ENCODE measurements at places on chromosomes 13 and 19.

GRCh38 chr13:39266426-39266825 is 228.2 kb downstream of the NHLRC3 start:
- DNase-seq = no peak

DNA sequence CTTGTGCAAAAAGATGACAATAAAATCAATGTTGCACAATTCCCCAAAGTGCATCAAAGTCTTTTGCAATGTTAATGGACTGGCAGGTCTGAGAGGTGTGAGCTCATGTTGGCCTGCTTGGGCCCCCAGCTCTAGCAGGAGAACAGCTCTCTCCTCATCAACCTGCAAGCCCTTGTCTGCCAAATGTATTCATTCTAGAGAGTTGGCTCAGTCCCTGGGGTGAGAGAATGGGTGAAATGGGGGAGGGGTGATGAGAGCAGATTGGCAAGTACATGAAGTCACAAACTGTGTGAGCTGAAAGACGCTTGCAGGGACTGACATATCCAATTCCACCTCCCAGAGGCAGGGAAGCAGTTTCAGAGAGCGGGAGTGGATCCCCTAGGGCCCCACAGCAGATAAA is 465.1 kb upstream of the ZNF507 start:
- no peak for DNase-seq

DNA sequence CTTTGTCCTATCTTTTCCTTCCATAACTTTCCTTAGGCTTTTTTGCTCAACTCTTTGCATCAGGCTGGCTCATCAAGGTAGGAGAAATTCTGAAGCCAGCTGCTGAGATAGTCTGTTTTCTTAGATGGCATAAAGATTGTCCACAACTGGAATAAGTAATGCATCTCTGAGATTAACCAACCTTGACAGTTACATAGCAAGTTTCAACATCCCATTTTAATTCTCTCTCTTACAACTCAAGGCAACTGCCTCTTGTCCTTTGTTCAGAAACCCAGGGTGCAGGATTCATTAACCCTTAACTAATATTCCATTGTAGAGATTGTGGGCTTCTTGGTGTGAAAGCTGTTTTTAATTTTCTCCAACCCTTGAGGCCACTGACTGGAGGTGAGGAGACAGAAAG is 239.2 kb downstream of the LACC1 start:
- DNase-seq = no peak

- no peak for DNase-seq
Observed at GRCh38 chr13:21218351-21219035, 42.0 kb downstream of the MRPL57 start.

DNA sequence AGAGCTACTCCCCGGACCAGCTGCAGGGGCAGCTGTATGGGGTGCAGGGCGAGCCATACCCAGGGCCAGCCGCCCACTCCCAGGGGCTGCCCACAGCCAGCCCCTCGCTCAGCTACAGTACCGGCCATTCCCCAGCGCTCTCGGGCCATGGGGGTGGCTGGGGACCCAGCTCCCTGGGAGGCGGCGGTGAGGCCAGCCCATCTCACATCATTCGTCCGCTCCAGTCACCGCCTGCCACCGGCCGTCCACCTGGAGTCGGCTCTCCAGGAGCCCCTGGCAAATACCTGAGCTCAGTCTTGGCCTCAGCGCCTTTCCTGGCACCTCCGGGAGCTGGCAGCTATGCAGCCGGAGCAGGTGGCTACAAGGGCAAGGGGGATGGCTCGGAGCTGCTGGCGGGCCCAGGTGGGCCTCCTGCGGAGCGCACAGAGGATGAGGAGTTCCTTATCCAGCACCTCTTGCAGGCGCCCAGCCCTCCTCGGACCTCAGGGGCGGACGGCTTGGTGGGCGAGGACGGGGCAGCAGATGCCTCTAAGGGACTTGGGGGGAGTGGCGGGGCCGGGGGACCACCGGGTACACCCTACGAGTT is 4.9 kb downstream of the PRR12 start:
- no peak for DNase-seq

DNA sequence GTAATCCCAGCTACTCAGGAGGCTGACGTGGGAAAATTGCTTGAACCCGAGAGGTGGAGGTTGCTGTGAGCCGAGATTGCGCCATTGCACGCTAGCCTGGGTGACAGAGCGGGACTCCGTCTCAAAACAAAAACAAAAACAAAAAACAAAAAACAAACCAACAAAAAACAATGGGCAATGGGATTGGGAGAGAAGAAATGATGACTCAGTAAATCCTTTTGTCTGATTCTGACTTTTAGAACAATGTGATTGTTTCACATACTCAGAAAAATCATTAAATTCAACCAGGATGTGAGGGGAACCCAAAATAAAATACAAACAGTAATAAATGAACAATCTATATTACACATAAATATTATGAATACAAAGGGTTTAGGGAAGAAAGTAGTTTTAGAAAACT is 5.1 kb downstream of the ZNF565 start:
- DNase-seq = no peak

GRCh38 chr19:12954612-12954962 is 2.4 kb downstream of the GADD45GIP1 start:
- DNase-seq = no peak

GRCh38 chr13:99963816-99964339 is 7.7 kb downstream of the ZIC5 start:
- no peak for DNase-seq

- DNase-seq = no peak
Observed at GRCh38 chr13:99972190-99972731, 694 bp upstream of the ZIC5 start.

GRCh38 chr13:51644654-51645053 is 60.4 kb downstream of the WDFY2 start:
- no peak for DNase-seq

DNA sequence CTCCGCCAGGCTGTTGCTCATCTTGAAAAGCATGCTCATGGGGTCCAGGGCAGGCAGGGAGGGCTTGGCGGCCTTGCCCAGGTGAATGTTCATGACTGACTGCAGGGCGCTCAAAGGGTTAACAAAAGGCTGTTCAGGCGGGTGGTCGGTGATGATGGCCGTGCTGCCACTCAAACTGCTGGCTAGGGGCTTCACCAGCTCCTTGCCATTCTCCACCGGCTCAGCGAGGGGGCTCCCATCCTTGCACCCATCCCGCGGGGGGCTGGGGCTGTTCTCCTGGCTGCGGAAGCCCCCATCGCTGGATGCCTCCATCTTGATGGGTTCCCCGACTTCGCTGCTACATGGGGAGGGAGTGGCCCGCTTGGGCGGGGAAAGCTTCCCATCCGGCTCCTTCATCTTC is 71.7 kb downstream of the TSHZ3 start:
- DNase-seq = no peak

DNA sequence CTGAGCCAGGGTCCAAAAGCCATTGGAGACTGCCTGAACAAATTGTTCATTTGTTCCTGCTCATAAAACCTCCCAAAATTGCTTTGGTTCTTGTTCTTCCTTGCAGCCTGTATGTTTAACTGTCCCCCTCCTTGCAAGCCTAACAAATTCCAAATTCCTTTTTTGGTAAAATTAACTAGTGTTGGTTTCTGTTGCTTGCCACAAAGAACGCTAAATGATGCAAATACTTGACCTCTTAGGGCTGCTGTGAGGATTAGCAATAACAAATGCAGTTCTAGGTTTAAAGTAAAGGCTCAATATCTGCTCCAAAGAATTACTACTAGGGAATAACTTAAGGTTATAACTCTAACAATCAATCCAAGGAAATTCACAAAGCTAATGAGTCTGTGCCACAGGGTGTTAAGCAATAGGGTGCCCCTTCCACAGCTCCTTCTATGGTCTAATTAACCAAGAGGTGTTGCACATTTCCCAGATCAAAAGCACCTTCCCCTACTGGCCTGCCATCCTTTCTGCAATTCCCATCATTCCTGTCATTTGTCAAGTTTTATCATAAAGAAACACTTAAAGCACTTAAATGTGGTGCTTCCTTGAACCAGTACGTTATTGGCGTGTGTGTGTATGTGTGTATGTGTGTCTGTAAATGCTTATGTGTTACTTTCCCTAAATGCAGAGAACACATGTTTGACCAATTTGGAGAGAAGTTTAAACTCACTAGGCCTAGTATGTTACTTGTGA is 110.2 kb downstream of the RAP2A start:
- DNase-seq = no peak

- DNase-seq = no peak
Observed at GRCh38 chr13:103031332-103031873, 34.8 kb downstream of the SLC10A2 start.

GRCh38 chr19:5563935-5564612 is 3.7 kb downstream of the TINCR start:
- DNase-seq = no peak

GRCh38 chr13:77040835-77041234 is 13.9 kb upstream of the FBXL3 start:
- DNase-seq = no peak

- no peak for DNase-seq
Observed at GRCh38 chr13:49833402-49833801, 40.9 kb upstream of the KPNA3 start.

DNA sequence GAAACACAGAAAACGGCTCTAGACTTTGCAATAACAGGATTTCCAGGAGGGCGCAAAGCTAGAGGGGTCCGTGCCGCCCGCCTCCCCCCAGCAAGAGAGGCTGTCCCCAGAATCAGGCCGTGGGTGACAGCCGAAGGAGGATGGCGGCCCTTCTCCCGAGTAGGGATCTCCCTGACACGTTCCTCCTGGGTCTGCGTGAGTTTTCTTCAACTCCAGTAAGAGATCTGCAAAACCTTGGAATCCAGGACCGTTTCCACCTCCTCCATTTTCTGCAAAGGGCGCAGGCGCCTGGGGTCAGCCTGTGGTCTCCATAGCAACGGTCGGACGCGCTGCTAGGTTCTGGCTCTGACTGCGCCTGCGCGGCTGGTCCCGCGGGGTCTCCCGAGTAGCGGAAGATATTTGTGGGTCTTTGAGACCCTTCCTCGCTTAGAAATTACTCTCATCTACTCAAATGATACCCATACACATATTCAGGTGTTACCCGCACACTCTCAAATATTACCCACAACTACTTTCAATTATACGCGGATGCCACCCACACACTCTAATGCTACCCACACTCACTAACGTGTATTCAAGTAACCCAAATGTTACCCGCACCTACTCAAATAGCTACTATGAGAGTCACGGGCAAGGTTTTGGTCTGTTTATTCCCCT is 2.1 kb downstream of the PNMA8C start:
- peak; percentile 86 for DNase-seq

DNA sequence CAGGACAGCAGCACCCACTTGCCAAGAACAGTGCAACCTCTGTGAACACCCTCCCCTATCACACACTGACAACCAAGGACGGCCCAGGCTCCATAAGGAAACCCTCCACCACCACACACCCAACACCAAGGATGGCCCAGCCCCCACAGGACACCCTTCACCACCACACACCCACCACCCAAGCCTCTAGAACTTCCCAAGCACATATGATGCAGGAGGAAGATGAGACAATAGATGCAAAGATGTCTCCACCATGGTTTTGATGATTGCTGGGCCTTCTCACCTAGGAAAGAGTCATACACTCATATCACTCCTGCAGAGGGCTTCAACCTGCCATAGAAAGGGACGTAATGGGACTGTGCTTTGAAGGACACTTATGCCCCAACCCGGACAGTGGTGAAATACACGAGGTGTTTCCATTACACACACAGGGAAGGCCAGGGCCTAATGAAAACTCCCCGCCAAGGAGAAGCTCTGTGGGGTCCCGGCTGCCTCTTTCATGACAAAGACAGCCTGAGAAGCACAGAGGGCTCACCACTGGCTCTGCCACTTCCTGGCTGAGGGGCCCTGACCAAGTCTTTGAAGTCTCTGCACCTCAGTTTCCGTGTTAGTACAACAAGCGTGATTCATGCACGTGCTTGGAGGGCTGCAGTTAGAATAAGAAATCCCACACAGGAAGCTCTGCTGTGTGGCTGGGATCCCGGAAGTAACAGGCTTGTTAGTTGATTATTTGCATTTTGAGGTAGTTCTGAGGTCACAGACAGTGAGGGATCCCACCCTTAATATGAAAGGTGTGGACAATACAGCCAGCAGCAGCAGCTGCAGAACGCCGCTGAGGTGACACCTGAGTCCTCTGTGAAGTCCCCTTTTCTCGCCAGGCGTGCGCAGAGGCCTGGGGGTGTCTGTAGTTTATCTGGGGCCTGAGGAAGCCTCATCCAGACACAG is 61.9 kb upstream of the ATP12A start:
- DNase-seq = no peak

GRCh38 chr19:52028027-52028779 is at the start of gene ZNF614:
Gene ZNF614, minus strand, starts transcription at chr19:52028379. Its CDS starts 2,634 bp downstream, at chr19:52025745.
- peak; percentile 94 for DNase-seq

- no peak for DNase-seq
Observed at GRCh38 chr13:101424381-101425155, 8.3 kb upstream of the NALCN start.

DNA sequence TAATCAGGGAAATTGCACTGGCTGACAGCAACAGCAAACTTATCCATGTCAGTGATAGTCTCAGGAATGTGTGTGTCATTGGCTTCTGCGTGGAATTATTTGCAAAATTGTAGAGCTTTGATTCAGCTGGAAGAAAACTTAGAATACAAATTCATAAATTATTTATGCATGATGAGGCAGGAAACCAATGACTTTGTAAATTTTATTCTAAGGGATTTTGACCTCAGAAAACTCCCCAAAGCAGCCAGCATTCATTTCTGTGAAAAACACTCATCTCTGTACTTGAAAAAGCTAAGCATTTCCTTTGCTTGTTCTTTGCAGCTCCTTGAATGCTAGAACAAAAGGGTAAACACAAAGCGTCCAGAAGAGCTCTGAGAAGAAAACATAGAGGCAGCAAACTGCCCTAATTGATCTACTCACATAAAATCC is 162.4 kb downstream of the DCT start:
- no peak for DNase-seq

GRCh38 chr13:25973576-25973975 is 78.2 kb downstream of the SHISA2 start:
- DNase-seq = no peak

DNA sequence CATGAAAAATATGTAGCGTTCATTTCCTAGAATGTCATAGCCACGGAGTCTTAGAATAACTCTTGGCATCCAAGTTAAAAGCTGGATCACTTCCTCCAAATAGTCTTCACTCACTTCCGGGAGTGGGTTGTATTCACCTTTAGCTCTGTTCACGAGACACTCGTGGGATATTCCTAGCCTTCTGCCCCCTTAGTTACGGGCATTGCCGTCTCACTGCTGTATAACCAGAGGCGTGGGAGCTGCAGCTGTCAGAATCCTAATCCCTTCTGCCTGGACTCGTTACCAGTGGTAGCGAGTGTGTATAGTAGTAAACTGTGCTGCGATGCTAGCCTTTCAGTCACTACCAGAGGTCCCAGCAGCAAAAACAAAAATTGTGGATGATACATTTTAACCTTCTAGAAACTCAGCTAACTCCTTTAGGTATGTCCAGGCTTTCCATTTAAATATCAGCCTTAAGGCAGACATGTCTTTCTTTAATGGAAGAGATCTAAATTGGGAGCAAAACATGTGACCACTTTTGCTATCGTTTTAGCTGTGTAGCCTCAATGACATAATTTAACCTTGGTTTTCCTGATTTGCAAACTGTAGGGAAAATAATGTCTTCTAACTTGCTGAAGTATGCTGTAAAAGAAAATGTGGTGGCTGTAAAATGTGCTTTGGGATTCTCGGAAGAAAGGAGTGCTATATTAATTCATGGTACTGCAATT is 34.1 kb downstream of the ERCC5 start:
- no peak for DNase-seq
